ENCODE measurements at places on chromosomes 1 and 21.
A peak's percentile ranks its signal among the peaks of the same experiment; 100 is the strongest.

DNA sequence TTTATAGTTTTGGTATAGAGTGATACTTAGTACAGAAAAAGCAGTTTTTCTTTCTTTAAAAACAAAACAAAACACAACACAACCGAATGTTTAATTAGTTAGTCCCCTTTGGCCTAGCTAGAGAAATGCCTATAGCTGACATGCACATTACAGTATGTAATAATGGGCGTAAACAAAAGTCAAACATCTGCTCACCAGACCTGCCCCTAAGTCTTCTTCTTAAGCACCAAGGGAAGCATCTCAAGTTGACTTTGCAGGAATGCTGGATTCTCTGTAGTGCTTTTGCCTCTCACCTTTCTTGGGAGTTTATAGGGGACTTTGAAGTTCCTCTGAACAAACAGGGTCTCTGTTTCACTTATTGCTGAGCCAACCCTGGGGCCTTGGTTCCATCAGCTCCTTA is 143.7 kb downstream of the TM2D1 start:
- DNase-seq: no peak

GRCh38 chr1:213993929-213994328 is 6.2 kb downstream of the PROX1 start:
- DNase-seq: no peak

GRCh38 chr21:25370311-25370744 is 237.0 kb downstream of the MRPL39 start:
- DNase-seq: no peak

- DNase-seq: no peak
Measured at GRCh38 chr1:2068951-2069350, 18.7 kb downstream of the PRKCZ start.

DNA sequence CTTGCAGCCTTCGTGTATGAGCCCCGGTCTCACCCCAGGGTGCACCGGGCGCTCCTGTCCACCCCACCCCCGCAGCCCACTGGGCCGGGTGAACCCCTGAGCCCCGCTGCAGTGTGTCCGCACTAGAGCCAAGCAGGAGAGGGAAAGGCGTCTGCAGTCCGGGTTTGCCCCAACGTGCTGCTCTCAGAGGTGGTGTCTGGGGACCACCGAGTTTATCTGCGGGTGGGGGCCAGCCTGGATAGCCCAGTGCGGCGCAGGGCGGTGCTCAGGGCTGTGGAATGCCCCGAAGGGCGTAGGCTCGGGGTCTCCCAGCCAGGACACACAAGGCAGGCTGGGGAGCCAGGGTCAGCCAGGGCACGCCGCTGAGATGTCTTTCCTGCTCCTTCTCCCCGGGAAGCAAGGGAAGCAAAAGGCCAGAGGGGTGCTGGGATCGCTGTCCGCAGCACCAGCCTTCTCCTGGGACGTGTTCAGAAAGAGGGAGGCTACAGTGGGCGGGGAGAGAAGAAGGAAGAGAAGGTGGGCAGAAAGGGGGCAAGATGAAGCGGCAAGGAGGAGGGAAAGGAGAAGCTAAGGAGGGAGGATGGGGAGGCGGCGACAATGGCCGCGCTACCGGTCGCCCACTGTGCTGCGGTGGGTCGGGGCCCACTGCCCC is 56.6 kb downstream of the MAB21L3 start:
- no peak for DNase-seq

DNA sequence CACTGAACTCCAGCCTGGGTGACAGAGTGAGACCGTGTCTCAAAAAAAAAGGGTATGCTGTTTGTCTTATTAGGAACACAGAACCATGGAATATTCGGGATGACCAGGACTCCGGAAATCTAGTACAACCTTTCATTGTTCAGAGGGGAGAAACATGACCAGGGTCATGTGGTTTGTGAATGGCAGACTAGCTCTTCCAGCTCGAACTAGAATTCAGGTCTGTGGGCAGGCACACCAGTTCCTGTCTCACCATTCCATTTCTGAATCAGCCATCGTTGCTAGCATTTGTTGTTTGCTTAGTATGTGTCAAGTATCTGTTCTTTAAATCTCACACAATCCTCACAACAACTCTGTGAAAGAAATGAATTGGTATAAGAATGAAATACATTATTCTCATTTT is 50.9 kb downstream of the MDM4 start:
- no peak for DNase-seq

GRCh38 chr1:203796236-203796605 is 798 bp downstream of the ZBED6 start:
- DNase-seq: peak; percentile 10

DNA sequence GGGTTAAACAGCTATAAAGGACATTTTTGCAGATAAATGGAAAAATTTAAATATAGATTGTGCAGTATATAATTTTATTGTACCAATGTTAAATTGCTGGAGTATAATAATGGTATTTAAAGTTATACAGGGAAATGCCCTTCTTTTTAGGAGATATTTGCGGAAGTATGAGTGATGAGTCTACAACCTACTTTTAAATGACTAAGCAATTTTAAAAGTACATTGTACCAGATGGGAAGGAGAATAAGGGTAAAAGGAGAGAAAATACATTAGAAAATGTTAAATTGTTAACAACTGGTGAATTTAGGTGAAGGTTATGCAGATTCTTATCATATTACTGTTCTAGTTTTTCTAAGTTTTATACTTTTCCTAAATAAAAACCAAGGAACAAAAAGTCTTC is 91.8 kb downstream of the ZZZ3 start:
- DNase-seq: no peak

- DNase-seq: no peak
Measured at GRCh38 chr1:211704543-211704942, 29.1 kb upstream of the NEK2 start.

- no peak for DNase-seq
Measured at GRCh38 chr1:230548357-230548756, 93.9 kb upstream of the COG2 start.

- no peak for DNase-seq
Measured at GRCh38 chr1:46983830-46984586, 39.5 kb upstream of the CYP4X1 start.

- no peak for DNase-seq
Measured at GRCh38 chr1:222057162-222057561, 315.3 kb upstream of the DUSP10 start.

DNA sequence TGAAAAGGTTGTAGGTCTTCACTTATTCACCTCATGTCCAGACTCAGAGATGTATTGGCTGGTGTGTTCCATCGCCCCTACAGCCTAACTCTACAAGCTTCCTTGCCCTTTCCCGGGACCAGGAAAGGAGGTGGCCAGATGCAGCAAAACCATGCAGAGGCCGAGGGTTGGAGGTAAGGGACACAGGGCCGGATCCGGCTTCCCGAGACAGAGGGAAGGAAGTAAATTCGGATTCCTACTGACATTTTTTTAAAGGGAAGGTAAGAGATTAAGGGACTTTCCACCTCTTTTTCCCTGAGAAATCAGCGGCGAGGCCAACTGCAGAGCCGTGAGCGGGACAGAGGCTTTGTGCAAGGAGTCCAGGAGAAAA is 12.7 kb downstream of the EPHA10 start:
- no peak for DNase-seq

DNA sequence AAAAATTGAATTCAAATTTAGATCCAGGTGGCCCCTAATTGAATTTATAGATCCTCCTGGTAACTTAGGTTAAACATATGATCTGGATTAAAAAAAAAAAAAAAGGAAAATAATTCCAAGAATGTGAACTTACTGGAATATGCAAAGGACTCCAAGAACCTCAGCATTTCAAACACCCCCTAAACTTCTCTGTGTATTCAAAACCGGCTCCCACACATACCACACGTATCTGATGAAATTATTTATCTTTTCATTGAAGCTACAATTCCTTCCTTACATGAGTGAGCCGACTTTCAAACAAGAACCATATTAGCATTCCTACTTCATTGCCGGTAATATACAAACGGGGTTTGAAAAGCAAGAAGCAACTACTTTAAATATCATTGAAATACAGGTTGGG is 61.4 kb upstream of the FMN2 start:
- no peak for DNase-seq

- no peak for DNase-seq
Measured at GRCh38 chr1:151210830-151211229, 12.5 kb downstream of the PIP5K1A start.
